A549 (cell line): ENCODE measurements at places on chromosomes 13 and 19.

DNA sequence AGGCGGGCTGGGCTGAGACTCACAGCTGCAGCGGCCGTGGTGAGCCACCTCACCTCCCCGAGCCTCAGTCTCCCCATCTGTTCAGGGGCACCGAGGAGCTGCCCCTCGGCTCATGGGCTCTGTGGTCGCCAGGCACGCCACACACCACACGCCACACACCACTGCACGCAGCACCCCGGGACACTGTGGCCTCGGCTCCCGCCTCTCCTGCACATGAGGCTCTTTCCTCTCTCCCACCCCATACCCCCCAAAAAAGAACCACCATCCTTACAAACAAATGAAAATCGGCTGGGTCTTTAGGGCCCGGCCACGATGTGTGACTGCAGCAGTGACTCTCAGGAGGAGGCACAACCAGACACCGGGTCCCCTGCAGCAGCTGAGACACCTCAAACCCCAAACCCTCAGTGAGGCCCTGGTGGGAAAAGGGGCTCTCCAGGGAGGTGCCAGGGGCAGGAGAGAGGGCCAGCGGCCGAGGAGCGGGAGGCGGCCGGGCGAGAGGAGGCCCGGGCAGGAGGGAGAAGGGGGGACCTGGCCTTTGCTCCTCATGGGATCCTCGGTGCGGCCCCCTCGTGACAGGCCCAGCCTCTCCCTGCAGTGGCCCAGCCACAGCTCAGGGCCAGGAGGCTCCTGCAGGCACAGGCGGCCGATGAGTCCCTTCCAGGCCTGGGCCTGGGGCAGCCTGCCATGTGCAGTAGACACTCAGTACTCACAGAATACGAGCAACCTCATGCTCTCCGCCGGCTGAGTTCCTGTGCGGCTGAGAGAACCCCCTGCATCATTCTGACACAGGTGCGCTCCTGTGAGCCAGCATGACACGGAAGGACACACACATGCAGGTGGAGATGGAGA lies 66.3 kb downstream of the RASA3 start:
- DNase-seq = no peak

DNA sequence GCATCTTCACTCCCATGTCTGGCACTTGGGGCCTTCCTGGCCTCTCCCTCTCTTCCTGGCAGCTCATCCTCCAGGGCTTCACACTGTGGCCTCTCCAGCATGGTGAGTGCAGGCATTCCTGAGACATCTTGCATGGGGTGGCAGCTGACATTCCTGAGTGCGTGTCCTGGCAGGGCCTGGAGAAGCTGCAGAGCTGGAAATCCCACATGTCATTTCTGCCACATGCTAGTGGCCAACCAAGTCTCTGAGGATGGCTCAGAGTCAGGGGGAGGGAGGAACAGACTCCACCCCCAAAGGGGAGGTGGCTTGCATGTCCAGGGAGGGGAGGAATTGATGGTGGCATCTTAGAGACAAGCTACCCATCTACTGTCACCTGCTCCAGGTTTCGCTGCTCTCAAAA lies 41.6 kb upstream of the AMER2 start:
- no peak for DNase-seq

DNA sequence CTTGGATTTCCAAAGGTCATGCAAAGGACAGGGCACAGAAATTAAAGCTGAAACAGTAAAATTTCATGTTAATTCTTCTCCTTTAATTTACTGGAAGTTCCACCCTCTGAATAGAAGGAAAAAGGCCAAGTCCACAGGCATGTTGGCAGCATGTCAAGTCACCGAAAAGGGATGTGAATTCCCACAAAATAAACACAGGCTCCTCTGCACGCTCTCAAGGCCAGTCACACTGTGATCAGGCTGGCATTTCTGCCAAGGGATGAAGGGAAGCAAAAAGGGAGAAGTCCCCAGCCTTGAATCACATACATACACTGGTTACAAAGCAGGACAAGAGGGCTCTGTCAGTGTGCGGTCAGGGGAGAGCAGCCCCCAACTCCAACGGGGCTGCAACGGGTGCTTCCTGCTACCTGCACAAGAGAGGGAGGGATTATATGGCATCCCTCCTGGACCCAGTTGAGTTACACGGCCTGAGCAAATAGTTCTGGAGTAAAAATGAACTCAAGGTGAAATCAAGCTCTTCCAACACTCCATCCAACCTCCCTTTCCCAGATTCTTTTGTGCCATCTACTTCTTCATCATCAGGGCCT lies 6.9 kb downstream of the DCLK1 start:
- no peak for DNase-seq

DNA sequence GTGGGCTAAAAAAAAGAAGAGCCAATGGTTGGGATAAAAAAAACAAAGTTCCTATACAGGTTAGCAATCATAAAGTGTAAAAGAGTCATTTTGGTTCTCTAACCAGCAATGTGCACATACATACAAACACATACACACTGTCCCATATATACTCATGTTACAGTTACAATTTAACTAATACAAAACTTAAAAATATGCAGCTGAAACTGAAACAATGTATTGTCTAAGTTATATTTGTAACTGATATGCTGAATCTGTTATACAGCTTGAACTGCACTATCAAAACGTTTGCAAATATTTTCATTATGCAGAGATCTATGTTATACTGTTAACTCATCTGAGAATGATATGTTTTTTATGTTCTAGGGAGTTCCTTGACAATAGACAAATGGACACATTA lies 173.7 kb downstream of the KLF12 start:
- no peak for DNase-seq

GRCh38 chr13:75103976-75104375 lies 378.0 kb downstream of the TBC1D4 start:
- DNase-seq = no peak

DNA sequence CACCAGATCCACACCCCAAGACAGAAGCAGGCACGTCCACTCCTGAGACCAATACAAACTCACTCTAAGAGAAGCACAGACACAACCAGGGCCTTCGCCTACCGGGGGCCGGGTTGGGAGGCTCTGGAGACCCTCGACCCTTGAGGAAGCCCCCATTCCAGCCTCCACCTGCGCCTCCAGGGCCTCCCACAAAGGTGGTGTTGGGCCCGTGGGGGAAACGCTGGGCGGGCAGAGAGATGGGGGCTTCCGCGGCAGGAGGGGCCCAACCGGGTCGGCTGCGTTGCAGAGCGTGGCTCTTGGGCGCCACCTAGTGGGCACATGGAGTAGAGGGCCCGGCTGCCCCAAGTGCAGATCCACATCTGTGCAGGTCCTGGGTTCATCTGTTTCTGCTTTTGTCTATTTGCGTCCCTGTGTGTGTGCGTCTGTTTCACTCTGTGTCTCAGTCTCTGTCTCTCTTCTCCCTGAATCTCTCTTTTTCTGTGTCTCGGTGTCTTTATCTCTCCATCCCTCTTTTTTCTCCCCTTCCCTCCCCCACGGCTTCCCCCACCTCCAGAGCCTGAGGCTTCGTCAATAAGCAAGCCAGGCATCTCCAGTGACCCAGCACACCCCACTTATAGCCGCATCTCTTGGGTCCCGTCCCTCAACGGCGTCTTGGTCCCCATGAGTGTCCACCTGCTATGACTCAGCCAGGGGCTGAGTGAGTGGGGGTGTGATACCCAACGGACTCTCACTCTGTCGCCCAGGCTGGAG lies 10.5 kb upstream of the TINCR start:
- peak; percentile 33 for DNase-seq

GRCh38 chr13:113746143-113746525 lies 12.9 kb upstream of the TMEM255B start:
- DNase-seq = no peak

- no peak for DNase-seq
These were observed 60.4 kb upstream of the OBI1 start for GRCh38 chr13:78719367-78719766.

DNA sequence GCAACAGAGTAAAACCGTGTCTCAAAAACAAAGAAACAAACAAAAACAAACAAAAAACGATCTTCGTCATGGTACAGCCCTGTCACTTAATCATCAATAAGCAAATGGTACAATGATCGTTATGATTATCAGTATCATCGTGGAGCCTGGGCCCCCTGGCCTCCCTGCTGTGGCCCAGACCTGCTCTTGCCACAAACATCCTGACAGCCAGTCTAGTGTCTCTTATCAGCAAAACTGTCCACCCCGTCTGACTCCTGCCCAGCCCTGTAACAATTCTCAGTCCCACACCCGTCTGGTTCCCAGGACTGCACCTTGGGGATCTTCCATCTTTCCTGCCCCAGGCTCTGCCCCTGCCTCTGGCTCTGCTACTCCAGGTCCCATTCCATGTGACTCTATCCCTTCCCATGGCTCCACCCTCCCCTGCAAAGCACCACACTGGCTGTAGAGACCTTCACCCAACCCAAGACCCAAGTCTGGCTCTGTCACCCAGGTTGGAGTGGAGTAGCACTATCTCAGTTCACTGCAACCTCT lies 5.7 kb downstream of the ZNF653 start:
- DNase-seq = no peak

DNA sequence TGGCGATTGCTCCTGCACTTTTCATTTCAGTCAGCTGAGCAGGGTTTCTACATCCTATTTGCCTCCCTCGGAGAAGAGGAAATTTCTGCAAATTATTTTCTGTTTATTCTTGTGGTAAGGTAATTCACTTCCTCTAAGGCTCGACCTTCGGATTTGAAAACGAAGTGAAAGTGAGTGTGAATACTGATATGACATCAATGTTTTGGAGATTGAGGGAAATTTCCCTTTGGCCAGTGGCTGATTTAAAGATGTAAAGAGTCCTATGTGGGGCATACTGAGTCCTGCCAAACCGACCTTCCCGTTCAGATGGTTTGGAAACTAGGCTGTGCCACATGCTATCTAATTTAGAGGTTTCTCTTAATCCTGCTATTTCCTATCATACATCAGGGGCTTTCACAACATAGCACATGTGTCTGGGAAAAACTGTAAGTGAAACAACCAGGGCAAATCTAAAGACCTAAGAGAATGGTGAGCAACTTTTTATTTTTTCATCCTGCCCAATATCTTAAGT lies 112.3 kb downstream of the POSTN start:
- DNase-seq = no peak

DNA sequence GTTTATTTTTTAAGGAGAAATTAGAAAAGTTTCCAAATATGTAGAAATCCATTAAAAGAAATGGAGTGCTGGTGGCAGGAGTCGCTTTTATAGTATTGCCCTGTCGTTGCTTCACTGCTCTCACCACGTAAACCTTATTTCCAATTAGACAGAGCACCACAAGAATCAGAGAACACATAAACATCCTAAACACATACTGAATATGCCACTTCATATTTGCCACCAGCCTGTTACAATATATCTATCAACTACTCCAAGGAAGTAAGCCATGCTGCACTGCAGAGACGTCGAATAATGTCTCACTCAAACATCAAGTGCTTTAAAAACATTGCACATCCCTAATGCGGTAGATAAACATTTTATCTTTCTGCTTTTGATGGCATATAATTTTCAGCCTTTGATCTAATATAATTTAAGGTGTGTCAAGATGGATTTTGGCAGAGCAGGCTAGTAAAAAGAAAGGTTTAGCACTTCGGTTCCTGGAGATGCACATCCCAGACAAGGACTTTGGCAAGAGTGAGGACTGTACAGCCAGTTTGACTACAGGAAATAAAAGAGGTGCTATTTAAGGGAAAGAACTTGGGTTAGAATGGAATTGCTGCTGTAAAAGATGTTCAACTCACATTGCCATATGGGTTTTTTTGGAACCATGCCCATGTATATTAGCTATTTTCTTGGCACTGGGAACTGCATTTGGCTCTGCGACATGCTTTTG lies 932.3 kb downstream of the EFNB2 start:
- DNase-seq = no peak

DNA sequence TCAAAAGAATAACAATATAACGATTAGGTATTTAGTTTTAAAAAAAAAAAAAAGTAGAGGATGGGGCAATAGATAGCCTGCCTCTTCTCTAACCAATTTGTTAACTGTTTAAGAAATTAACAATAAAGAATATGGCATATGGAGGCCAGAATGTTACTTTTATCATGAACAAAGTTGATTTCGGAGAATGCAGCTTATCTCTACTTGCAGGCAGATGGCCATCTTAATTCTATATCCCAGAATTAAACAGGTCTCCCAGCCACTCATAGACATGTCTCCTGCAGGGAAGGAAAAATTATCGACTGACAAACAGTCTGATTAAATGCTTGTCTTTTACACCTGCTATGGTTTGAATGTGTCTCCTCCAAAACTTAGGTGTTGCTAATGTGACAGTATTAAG lies 96.6 kb downstream of the SLC25A15 start:
- DNase-seq = no peak

DNA sequence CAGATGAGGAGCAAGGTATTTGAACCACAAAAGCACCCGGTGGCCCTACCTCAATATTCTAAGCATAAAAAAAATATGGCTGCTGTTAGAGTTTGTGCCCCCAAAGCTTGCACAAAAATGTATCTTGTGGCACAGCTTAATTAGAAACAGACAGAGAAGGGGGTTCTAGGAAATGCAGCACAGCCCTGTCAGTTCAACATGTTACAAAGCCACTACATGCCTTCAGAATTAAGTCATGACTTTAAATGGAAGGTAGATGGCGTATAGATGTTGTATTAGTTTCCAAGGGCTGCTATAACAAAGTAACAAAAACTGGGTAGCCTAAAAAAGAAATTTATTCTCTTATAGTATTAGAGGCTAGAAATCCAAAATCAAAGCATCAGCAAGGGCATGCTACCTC lies 703.8 kb downstream of the DIAPH3 start:
- no peak for DNase-seq

DNA sequence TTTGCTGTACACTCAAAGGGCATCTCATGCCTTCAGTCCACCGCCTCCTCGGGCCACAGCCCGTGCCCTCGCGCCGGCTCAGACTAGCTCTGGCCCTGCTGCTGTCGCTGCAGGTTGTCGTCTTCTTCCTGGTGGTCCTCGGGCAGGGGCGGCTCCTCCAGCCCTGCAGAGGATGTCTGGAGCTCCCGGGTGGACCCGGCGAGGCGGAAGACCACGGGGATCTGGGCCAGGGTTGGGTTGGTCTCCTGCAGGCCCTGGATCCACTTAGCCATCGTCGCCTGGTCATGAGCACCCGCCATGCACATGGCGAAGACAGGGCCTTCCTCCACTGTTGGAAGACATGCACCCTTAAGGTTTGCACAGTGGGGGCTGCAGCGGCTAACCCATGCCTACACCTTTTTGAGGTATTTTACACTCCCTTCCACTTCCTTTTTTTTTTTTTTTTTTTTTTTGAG lies 489 bp upstream of the ZNF653 start:
- no peak for DNase-seq
